ENCODE measurements at places on chromosomes 1 and 21.
A peak's percentile ranks its signal among the peaks of the same experiment; 100 is the strongest.

DNA sequence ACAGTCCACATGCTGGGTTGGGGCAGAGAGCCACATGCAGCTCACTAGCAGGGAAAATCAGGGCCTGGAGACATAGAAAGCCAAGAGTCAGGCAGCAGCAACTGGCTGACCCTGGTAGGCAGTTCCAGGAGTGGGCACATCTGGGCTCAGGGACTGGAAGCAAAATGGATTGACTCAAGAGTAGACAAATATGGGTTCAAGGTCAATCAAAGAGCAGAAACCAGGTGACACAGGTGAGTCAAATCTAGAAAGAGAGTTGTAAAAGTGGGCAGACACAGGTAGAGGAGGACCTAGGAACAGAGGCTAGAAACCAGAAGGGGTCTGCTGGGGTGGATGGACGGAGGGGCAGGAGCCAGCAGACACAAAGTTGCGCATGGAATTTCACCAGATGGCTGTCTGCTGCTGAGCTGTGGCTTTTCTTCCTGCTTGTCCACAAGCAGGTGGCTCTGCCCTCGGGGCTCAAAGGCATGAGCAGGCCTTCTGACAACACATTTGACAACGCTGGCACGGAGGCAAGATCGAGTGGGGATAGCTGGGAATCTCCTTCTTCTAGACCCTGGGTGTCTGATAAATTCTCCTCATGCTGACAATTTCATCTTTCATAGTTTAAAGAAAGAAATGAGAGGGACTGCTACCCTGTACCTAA lies 40.8 kb upstream of the IGSF3 start:
- peak; percentile 68 for DNase-seq

DNA sequence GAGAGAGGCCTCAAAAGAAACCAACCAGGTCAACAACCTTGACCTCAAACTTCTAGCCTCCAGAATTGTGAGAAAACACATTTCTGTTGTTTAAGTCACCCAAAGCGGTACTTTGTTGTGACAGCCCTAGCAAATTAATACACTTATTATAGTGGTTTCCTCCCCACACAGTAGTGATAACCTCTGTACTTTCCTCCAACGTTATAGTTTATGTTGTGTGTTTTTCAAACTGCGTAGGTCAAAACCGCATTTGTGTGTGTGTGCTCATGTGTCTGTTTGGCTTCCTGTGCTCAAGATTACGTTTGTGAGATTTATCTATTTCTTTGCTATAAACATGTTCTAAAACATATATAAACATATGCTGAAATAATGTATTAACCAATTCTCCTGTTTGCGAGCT lies 667.8 kb upstream of the USP24 start:
- no peak for DNase-seq

DNA sequence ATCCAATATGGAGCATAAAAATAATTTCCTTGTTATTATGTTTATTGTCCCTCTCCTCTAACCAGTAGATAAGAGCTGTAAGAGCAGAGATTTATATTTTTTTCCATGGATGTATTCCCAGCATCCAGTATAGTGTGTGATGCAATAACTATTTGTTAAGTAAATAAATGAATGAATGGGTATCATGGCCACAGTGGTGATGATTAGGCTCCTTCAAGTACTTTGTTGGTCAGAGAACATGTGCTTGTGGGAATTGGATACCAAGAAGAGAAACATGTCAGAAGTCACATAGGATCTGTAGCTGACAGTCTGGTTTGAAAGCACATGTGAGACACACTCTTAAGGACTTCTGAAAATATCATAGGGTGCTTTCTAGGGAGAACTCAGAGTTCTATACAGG lies 588.5 kb downstream of the AGBL4 start:
- no peak for DNase-seq

- DNase-seq = no peak
Observed at GRCh38 chr1:200967693-200968468, 55.6 kb downstream of the KIF21B start.

DNA sequence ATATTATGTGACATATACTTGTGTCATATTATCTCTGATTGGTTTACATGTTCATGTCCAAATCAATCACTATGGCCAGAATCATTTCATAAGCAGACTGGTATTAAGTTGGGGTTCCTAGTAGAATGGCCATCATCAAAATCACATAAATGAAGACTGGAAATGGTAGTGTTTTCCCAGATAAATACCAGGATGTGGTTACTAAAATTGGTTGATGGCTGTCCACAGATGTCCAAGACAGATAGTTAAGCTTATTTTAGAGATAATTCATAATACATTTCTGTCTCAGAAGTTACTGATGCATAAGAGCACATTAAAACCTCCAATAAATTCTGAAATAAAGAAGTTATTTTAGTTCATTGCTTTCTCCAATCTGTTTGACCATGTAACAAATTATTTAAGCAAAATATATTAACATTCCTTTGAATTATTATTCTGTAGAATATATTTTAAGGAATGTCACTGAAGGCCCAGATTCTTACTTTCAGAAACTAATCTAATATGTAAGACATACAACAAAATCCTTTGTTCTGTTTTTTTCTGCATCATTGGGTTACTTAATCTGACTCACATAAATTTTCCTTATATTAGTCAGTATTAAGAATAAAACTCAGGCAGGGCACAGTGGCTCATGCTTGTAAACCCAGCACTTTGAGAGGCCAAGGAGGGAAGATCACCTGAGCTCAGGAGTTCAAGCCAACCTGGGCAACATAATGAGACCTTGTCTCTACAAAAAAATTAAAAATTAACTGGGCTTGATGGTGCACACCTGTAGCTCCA lies 483.9 kb downstream of the PTPRC start:
- peak; percentile 78 for DNase-seq
